ENCODE measurements at places on chromosomes 2 and 18.

- no peak for DNase-seq
Observed at GRCh38 chr2:20415511-20415918, 31.4 kb upstream of the RHOB start.

- DNase-seq: no peak
Observed at GRCh38 chr2:2575870-2576386, 244.9 kb upstream of the MYT1L start.

- no peak for DNase-seq
Observed at GRCh38 chr2:86308356-86308755, 29.1 kb downstream of the REEP1 start.

GRCh38 chr2:36965206-36965605 lies 1.1 kb downstream of the STRN start:
- no peak for DNase-seq

GRCh38 chr2:39188960-39189494 lies 54.7 kb downstream of the CDKL4 start:
- DNase-seq: no peak

DNA sequence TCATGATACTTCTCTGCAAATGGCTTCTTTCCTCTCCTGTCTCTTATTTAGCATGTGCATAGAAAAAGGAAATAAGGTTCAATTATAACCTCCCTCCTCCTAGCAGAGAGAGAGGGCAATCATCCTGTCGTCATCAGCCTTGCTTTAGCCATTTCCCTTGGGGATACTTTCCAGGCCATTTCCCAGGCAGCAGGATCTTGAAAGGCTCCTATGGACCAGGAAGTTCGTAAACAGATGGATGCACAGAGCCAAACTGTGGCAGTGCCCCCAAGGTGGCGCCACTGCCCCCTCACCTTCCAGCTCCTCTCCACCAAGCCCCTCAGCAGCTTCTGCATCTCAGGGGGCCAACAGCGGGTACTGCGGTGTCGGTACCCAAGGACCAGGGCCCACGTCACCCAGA lies 157.4 kb downstream of the DTNA start:
- peak; percentile 48 for DNase-seq

GRCh38 chr2:231930593-231931281 lies 4.5 kb upstream of the NPPC start:
- no peak for DNase-seq

DNA sequence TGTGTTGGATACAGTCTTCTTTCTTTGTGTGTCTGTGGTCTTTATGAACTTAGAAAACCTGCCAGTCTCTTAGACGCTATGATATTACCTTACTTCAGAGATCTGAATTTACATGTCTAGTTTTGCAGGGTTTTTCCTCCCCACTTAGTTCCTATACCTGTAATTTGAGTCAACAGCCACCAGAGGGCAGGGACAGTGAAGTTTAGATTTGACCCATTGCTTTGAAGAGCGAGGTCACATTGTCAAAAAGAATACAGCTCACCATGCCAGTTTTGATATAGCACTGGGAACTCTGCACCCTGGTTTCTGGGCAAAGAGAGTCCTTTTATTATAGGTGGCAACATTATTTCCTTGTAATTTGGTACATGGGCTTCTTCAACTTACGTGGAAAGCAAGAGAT lies 102.3 kb downstream of the MAPK4 start:
- DNase-seq: peak; percentile 53

DNA sequence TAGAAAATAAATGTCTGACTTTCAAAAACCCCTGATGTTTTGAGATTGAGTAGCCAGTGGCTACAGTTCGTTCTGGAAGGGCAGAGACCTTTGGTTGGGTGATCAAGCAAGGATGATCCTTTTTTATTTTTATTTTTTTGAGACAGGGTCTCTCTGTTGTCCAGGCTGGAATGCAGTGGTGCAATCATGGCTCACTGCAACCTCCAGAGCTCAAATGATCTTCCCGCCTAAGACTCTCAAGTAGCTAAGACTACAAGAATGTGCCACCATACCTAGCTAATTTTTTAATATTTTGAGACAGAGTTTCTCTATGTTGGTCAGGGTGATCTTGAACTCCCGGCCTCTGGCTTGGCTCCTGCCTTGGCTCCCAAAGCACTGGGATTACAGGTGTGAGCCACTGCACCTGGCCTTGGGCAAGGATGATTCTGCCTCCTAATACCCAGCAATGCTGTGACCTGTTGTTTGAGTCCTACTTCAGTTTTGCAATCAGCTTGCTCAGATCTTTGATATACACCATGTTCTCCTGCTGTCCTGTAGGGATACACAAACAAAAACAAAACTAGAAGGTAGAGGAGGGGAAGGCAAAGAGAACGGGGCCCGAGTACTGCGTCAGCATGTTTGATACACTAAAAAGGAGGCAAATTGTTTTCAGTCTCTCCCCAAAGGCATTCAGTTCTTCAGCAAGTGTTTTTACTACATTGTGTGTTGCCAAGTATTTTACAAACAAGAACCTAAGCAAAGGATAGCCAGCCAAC lies 59.2 kb upstream of the LYPD6B start:
- DNase-seq: no peak

GRCh38 chr2:85659324-85659981 lies 8.5 kb downstream of the SFTPB start:
- no peak for DNase-seq

DNA sequence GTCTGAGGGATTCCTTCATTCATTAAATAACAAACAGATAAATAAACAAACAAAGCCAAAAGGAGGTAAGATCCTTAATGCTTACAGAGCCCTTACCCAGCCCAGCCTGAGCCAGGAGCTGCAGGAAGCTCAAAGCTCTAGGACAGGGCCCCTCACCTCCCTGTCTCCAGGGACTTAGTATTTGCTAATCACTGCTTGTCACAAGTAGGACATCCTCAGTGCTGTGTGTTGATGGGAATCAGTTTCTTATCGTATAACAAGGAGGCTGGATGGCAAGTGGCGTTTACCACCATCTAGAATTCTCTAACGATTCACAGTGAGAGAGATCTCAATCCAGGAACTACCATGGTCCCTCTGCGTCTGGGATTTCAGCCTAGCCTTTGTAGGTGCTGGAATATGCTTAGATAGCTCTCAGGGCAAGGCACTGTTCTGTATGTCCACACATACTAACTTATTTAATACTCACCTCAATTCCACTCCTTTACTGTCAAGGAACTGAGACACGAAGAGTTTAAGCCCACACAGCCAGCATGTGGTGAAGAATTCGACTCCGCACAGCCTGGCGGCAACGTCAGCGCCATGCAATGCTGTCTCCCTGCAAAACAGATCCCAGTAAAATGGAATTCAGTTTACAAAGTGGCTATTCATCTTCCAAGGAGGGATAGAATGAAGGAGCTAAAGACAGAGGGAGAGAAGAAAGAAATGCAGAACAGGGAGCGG lies 164.8 kb downstream of the MYCN start:
- no peak for DNase-seq

GRCh38 chr2:42224422-42225067 lies 55.4 kb downstream of the EML4 start:
- DNase-seq: no peak

All from NB4 (cell line).